ENCODE measurements at places on chromosomes 13 and 19.

DNA sequence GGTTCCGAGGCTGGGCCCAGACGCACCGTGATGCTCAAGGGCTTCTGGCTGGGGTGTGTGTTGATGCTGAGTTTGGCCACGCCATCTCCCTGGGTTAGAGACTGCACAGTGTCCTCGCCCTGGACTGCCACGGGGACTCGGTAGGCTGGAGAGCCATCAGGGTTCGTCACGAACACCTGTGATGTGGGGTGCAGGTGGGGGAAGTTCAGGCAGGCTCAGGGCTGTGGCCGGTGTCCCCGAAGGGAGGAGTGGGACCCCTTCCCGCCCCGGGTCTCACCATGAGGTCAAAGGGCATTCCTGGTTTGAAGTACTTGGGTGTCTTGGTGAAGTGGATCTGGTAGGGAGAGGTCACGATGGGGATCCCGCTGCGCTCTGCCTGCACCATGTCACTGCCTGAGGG lies 8.2 kb downstream of the C3 start:
- no peak for DNase-seq

- no peak for DNase-seq
These were observed 10.4 kb upstream of the ITM2B start for GRCh38 chr13:48222358-48223301.

DNA sequence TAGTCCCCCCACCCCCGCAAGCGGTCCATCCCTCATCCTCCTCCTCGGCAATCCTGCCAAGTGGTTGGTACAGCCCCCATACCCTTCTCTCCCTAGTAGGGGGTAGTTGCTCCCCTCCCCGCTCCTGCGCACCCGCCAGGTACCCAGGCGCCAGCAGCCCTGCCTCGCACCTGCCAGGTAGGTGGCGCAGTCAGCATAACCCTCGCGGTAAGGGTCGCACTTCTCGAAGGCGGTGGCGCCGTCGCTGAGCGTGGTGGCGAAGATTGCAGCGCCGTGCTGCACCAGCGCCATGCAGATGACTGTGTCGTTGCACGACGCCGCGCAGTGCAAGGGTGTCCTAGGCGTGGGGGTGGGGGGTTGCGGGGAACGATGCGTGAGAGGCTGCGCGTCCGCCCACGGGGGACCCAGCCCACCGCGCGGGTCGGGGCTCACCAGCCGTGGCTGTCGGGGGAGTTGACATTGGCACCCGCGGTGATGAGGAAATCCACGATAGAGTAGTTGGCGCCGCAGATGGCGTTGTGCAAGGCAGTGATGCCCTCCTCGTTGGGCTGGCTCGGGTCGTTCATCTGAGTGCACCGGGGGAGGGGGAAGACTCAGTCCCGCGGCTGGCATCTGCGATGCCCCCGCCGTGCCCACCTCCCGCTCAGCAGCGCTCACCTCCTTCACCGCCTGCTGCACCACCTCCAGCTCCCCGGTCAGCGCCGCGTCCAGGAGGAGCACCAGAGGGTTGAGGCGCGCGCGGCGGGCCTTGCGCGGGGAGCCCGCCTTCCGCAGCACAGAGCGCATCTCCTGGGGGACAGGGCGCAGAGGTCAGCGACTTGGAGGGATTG lies 15.2 kb upstream of the ERCC2 start:
- no peak for DNase-seq

DNA sequence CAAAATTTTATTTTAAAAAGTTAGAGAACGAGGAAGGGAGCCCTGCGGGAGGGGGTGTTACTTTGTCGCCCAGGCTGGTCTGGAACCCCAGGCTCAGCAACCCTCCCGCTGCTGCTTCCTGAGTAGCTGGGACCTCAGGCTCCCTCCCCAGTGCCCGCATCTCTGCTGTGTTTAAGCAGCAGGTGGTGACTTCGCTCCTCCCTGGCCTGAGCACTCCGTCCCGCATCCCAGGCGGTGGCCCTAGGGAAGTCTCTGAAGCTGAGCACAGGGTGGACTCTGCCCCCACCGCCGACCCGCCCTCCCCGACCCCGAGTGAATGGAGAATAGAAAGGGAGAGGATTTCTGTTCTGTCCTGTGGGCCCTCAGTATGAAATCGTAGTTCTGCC lies 30.5 kb downstream of the ZNF701 start:
- DNase-seq: no peak

GRCh38 chr13:103759361-103759760 lies 693.1 kb upstream of the SLC10A2 start:
- DNase-seq: no peak

- DNase-seq: no peak
These were observed 14.7 kb downstream of the TECR start for GRCh38 chr19:14544047-14544446.

All from non-pigmented ciliary epithelial cell (primary cell).